Stimulated activated CD8-positive, alpha-beta memory T cell treated with anti-CD3 and anti-CD28 coated beads, Interleukin-15, amount 100 ng/mL, for 24 hours (primary cell): ENCODE measurements at places on chromosomes 3 and 15.

- no peak for DNase-seq
Observed at GRCh38 chr3:14801031-14801430, 17.7 kb upstream of the FGD5 start.

- DNase-seq: no peak
Observed at GRCh38 chr3:179819379-179819778, 166.5 kb downstream of the USP13 start.

- no peak for DNase-seq
Observed at GRCh38 chr15:51771773-51772172, 20.4 kb downstream of the TMOD2 start.

GRCh38 chr15:86493884-86494283, 414.2 kb downstream of the AGBL1 start:
- DNase-seq: no peak

GRCh38 chr15:48596841-48597240, 48.7 kb downstream of the FBN1 start:
- DNase-seq: no peak
